ENCODE measurements at places on chromosomes 12 and 14.

- DNase-seq: peak; percentile 16
These were observed 64.2 kb downstream of the DNAI7 start for GRCh38 chr12:25130741-25131188.

- no peak for DNase-seq
These were observed 262.5 kb downstream of the FOXG1 start for GRCh38 chr14:29028973-29029582.

- no peak for DNase-seq
These were observed 8.0 kb downstream of the PXMP2 start for GRCh38 chr12:132695431-132695830.

GRCh38 chr12:45718306-45718705 is 11.2 kb upstream of the ARID2 start:
- DNase-seq: no peak

DNA sequence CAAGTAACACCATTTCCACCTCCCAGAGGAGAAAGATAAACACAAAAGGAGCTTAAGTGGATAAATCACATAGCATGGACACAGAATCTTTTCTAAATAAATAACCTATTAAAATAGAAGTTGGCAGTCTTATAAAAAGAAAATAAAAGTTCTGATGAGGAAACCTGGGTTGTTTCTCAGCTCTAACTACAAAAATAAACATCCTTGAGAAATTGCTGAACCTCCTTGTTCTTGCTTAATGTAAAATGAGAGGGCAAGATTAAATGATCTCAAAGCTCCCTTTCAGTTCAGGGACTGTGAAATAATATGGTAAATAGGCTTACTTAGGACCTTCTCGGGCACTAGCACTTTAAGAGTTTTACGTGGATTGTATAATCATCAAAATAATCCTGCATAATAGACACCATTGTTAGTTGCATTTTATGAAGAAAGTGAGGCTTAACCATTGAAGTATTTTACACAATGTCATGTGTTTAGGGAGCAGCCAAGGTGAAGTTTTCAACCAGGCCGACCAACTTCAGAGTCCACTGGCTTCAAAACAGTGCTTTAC is 214.0 kb upstream of the NOVA1 start:
- no peak for DNase-seq

- DNase-seq: no peak
These were observed 194.4 kb upstream of the PPFIA2 start for GRCh38 chr12:81953541-81953940.

GRCh38 chr14:79575032-79575431 is 636.3 kb downstream of the DIO2 start:
- no peak for DNase-seq

Data from NCI-H1417 treated with DMSO at 0.1 percent for 48 hours (cell line).